ENCODE measurements at places on chromosomes 2 and 18. TPM values are rescaled to one million over a fixed set of nuclear protein-coding genes. Genes with fewer than 3 reads are reported as not detected.

GRCh38 chr2:161100211-161100895 lies 59.9 kb upstream of the TANK start:
- no peaks in the 10 kb centered on the region for H3K4me1 ChIP-seq
- H3K36me3 ChIP-seq = no peaks in the 10 kb centered on the region
- no peaks in the 10 kb centered on the region for H3K27me3 ChIP-seq
- H3K4me3 ChIP-seq = no peak overlapping the region

CRACDL gene
- 6.0 TPM for total RNA-seq

SLC8A1 gene
- 35.9 TPM for total RNA-seq

CERKL gene
- total RNA-seq = not detected

TMEFF2 gene
- 0.12 TPM for total RNA-seq

Data from aorta (tissue), 5 donors.